ENCODE measurements at places on chromosomes 5 and 9. TPM values are rescaled to one million over a fixed set of nuclear protein-coding genes. Genes with fewer than 3 reads are reported as not detected.
A peak's percentile ranks its signal among the peaks of the same experiment; 100 is the strongest.

The TMC1 gene
- not detected for total RNA-seq

The KCNV2 gene
- not detected for total RNA-seq

- no peak overlapping the region for H3K4me3 ChIP-seq
- no peaks in the 10 kb centered on the region for H3K4me1 ChIP-seq
- no peak for DNase-seq
- no peaks in the 10 kb centered on the region for H3K27me3 ChIP-seq
- no peak overlapping the region for H3K27ac ChIP-seq
Observed at GRCh38 chr9:117247266-117247665, 167.6 kb downstream of the ASTN2 start.

DNA sequence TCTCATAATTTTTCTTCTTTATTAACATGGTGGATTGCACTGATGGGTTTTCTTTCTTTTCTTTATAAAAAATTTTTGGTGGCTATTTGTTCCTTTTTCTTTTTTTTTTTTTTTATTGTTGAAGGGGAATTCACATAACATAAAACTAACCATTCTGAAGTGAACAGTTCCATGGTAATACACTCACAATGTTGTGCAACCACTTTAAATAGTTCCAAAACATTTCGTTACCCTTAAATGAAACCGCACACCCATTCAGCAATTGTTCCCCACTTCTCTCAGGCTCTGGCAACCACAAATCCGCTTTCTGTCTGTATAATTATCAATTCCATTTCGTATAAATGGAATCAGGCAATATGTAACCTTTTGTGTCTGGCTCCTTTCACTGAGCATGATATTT, 11.7 kb upstream of the SETX start:
- DNase-seq, result no peak
- H3K27me3 ChIP-seq, result no peaks in the 10 kb centered on the region
- no peak overlapping the region for H3K4me3 ChIP-seq
- H3K27ac ChIP-seq, result no peak overlapping the region
- no peaks in the 10 kb centered on the region for H3K4me1 ChIP-seq

The AKNA gene
- total RNA-seq, result 482 TPM

- no peak overlapping the region for H3K4me3 ChIP-seq
- H3K4me1 ChIP-seq, result peaks cover 8% of the 10 kb centered on the region
Observed at GRCh38 chr9:15178631-15179030, 128.4 kb downstream of the TTC39B start.

DNA sequence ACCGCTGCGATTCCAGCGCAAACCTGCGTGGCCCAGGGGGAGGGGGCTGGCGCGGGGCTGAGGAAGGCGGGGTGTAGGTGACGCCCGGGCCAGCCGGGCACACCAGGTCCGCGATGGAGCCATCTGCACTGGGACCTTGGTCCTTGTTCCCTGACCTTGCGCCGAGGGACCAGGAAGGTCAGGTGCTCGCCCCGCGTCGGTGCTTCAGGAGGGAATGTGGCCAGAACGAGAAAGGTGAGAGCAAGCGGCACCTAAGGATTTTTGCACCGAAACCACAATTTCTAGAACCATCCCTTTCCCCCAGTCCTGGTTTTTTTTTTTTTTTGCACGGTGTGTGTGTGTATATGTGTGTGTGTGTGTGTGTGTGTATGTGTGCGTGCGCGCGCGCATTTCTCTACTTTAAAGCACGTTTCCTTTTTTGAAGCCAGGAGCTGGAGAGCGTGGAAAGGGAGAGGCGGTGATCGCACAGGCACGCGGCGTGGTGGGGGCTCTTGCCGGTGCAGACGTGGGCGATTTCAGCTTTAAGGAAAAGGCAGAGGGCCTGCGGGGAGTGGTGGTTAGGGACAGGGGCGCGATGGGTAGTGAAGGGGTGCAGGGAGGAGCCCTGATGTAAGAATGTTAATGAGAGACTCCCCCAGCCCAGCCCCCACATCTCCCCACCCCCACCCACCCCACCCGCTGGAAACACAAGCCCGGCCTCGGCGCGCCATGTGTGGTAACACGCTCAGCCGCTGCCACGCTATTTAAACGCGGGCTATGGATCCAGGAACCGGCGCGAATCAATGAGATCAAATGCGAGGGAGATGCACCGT, at the start of gene NPR3:
Gene NPR3, plus strand, starts transcription at position 772 of the 812 bp plus-strand sequence. CDS start 456 bp downstream, outside the sequence.
- H3K36me3 ChIP-seq, result peaks cover 3% of the 10 kb centered on the region
- peak; percentile 39 for DNase-seq
- peak within 1 kb of the TSS; percentile 70 for H3K4me3 ChIP-seq
- H3K4me1 ChIP-seq, result peaks cover 21% of the 10 kb centered on the region

GRCh38 chr5:135139381-135140134, 105.5 kb upstream of the PITX1 start:
- H3K4me3 ChIP-seq, result no peak overlapping the region
- no peak overlapping the region for H3K27ac ChIP-seq
- no peaks in the 10 kb centered on the region for H3K36me3 ChIP-seq
- no peaks in the 10 kb centered on the region for H3K4me1 ChIP-seq
- H3K27me3 ChIP-seq, result peaks cover 15% of the 10 kb centered on the region
- no peak for DNase-seq

GRCh38 chr9:72353455-72354116, 11.4 kb downstream of the ZFAND5 start:
- H3K4me3 ChIP-seq, result no peak overlapping the region
- DNase-seq, result no peak
- H3K27ac ChIP-seq, result no peak overlapping the region
- H3K27me3 ChIP-seq, result no peaks in the 10 kb centered on the region

DNA sequence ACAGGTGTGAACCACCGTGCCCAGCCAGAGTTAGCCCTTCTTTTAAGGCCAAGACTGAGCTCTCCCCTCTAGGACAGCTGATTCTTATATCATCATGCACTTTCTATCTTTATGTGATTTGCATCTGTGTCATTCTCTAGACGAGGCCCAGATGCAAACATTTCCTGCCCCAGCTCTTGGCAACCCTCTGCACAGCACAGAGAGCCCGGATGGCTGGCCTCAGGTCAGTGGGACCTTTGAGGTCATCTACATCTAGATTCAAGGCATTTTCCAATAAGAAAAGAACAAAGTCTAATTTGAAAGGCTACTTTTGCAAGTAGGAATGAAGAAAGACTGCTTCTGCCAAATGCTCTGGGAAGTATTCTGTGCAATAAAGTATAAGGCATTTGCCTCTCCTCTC, 109.0 kb upstream of the DAB2 start:
- no peak for DNase-seq
- no peaks in the 10 kb centered on the region for H3K4me1 ChIP-seq
- no peak overlapping the region for H3K4me3 ChIP-seq
- no peaks in the 10 kb centered on the region for H3K36me3 ChIP-seq
- no peak overlapping the region for H3K27ac ChIP-seq
- H3K27me3 ChIP-seq, result peaks cover 22% of the 10 kb centered on the region

The KIF4B gene
- not detected for total RNA-seq

The AQP7 gene
- total RNA-seq, result not detected

DNA sequence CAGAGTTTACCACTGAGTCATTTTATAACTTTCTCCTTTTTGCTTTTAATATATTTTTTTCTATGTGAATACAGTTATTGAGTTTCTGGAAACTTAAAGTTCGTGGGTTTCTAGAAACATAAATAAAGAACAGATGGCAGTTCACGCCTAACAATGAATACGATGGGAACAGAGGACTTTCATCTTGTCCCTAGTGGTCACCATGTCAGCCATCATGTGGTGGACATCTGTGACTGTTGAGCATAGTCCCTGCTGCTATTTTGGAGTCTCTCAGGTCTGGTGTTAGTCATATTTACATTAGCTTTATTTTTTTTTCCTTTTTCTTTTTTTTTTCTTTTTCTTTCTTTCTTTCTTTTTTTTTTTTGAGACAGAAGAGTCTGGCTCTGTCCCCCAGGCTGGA, 85.3 kb downstream of the XRCC4 start:
- H3K4me3 ChIP-seq, result no peak overlapping the region
- peaks cover 6% of the 10 kb centered on the region for H3K36me3 ChIP-seq

GRCh38 chr5:138981131-138981530, 106.0 kb upstream of the LRRTM2 start:
- H3K4me3 ChIP-seq, result no peak overlapping the region
- H3K27me3 ChIP-seq, result no peaks in the 10 kb centered on the region
- no peak for DNase-seq
- H3K4me1 ChIP-seq, result peaks cover 50% of the 10 kb centered on the region
- H3K27ac ChIP-seq, result peak overlapping the region; percentile 30
- peaks cover 15% of the 10 kb centered on the region for H3K36me3 ChIP-seq

GRCh38 chr5:174575043-174575442, 149.3 kb upstream of the MSX2 start:
- no peak overlapping the region for H3K27ac ChIP-seq
- no peaks in the 10 kb centered on the region for H3K36me3 ChIP-seq
- no peak overlapping the region for H3K4me3 ChIP-seq
- H3K4me1 ChIP-seq, result no peaks in the 10 kb centered on the region

GRCh38 chr5:134492568-134492967, 32.9 kb upstream of the JADE2 start:
- no peak overlapping the region for H3K27ac ChIP-seq
- no peak for DNase-seq

The BSPRY gene
- total RNA-seq, result 9.6 TPM

The PAX5 gene
- 1.1 TPM for total RNA-seq

The FBLL1 gene
- not detected for total RNA-seq

The GNA14 gene
- not detected for total RNA-seq

The EQTN gene
- not detected for total RNA-seq

DNA sequence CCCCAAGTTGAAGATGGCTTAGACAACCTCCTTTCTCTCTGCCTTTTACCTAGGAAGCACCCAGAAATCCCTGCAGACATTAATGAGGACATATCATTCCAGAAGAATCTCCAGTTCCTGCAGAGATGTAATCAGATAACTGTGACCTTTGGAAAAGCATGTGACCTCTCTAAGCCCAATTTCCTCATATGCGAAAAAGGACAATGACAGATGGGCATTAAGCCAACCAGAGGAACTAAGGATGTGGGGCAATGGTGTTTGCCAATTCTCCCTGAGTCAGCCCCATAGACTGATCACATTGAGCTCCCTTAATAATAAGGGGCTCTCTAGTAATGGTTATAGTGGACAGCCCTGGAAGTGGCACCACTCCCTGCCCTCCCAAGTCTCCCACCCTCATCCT, 10.1 kb upstream of the FOXI1 start:
- H3K4me1 ChIP-seq, result peaks cover 6% of the 10 kb centered on the region
- no peaks in the 10 kb centered on the region for H3K36me3 ChIP-seq

- H3K27me3 ChIP-seq, result no peaks in the 10 kb centered on the region
- H3K4me1 ChIP-seq, result peaks cover 10% of the 10 kb centered on the region
- H3K27ac ChIP-seq, result peak overlapping the region; percentile 62
- H3K36me3 ChIP-seq, result no peaks in the 10 kb centered on the region
- DNase-seq, result no peak
Observed at GRCh38 chr5:55864606-55865541, 13.7 kb downstream of the IL31RA start.

GRCh38 chr9:127277099-127277498, 12.5 kb downstream of the GARNL3 start:
- no peak overlapping the region for H3K27ac ChIP-seq
- no peaks in the 10 kb centered on the region for H3K36me3 ChIP-seq
- no peaks in the 10 kb centered on the region for H3K4me1 ChIP-seq
- H3K27me3 ChIP-seq, result peaks cover 40% of the 10 kb centered on the region
- H3K4me3 ChIP-seq, result no peak overlapping the region

- DNase-seq, result no peak
- H3K36me3 ChIP-seq, result no peaks in the 10 kb centered on the region
- peaks cover 9% of the 10 kb centered on the region for H3K4me1 ChIP-seq
- no peak overlapping the region for H3K27ac ChIP-seq
- peaks cover 54% of the 10 kb centered on the region for H3K27me3 ChIP-seq
Observed at GRCh38 chr5:79107020-79107796, 4.4 kb upstream of the BHMT start.

DNA sequence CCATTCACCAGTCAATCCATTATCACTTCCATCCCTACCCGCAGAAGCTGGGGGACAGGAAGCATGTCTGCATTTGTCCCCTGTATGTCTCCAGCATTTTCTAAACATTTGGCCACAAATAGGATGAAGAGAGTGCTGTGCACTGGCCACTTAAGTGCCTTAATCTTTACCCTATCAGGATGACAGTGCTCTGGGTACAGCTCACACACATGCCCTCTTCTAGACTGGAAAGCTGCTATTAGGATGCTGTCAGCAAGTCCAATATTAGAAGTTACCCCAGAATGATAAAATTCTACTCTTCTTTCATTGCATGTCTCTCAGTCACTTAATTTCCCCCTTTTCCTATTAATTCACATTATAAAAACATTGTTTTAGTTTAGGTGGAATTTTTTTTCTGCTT, 168.4 kb downstream of the RASEF start:
- H3K36me3 ChIP-seq, result no peaks in the 10 kb centered on the region
- H3K27me3 ChIP-seq, result no peaks in the 10 kb centered on the region
- no peak overlapping the region for H3K4me3 ChIP-seq
- no peak overlapping the region for H3K27ac ChIP-seq

GRCh38 chr5:167786871-167787578, 504.4 kb upstream of the WWC1 start:
- DNase-seq, result no peak
- H3K27me3 ChIP-seq, result no peaks in the 10 kb centered on the region
- no peaks in the 10 kb centered on the region for H3K36me3 ChIP-seq
- no peaks in the 10 kb centered on the region for H3K4me1 ChIP-seq
- no peak overlapping the region for H3K4me3 ChIP-seq

DNA sequence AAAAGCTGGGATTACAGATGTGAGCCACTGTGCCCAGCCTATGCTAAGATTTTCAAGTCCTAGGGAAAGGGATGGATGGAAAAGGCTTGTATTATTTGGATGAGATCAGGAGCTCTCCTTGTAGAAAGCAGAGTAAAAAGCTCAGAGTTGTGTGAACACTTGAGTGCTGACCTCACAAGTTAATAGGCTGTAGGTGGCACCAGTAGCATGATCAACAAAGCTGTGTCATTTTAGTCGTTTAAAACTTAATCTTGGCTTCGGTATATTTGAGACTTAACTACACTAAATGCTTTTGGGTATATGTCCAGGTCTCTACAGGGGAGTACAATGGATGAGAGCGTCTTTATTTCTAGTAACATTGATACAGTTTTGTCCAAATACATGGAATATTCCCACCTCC, 264.2 kb downstream of the TMEM38B start:
- no peak overlapping the region for H3K4me3 ChIP-seq
- DNase-seq, result no peak
- H3K27me3 ChIP-seq, result no peaks in the 10 kb centered on the region
- no peak overlapping the region for H3K27ac ChIP-seq
- H3K36me3 ChIP-seq, result no peaks in the 10 kb centered on the region

GRCh38 chr5:111472579-111472978, 39.8 kb downstream of the STARD4 start:
- peaks cover 18% of the 10 kb centered on the region for H3K36me3 ChIP-seq
- DNase-seq, result no peak
- H3K4me3 ChIP-seq, result no peak overlapping the region
- H3K27ac ChIP-seq, result peak overlapping the region; percentile 30
- H3K4me1 ChIP-seq, result no peaks in the 10 kb centered on the region

The CREB3 gene
- total RNA-seq, result 24.1 TPM

- no peak for DNase-seq
- peaks cover 22% of the 10 kb centered on the region for H3K4me1 ChIP-seq
- peaks cover 88% of the 10 kb centered on the region for H3K27me3 ChIP-seq
- peak overlapping the region; percentile 67 for H3K27ac ChIP-seq
- H3K36me3 ChIP-seq, result no peaks in the 10 kb centered on the region
Observed at GRCh38 chr5:73160239-73160671, 12.7 kb upstream of the TMEM174 start.

DNA sequence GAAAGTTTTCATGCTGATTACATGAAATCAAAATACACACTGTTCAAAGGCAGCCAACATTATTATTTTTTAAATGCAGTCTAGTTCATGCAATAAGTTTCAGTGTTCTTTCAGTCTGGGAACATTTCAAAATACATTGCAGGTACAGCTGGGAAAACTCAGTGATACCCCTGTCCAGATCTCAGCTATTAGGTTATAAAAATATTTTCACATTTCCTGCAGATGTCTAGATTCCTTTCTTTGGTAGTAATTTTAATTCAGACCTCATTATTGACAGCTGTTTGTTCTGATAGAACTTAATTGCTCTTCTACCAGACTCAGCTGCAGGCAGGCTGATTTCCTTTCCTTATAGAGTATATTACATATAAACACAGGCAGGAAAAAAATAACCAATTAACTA, 556.8 kb upstream of the DMAC1 start:
- H3K27me3 ChIP-seq, result peaks cover 2% of the 10 kb centered on the region
- H3K4me1 ChIP-seq, result no peaks in the 10 kb centered on the region
- H3K36me3 ChIP-seq, result no peaks in the 10 kb centered on the region

Data from activated naive CD8-positive, alpha-beta T cell treated with anti-CD3 and anti-CD28 coated beads, Interleukin-2, amount 10 ng/mL, durations not matched to agents 7 days and 5 days (primary cell).